ENCODE measurements at places on chromosomes 13 and 19.

DNA sequence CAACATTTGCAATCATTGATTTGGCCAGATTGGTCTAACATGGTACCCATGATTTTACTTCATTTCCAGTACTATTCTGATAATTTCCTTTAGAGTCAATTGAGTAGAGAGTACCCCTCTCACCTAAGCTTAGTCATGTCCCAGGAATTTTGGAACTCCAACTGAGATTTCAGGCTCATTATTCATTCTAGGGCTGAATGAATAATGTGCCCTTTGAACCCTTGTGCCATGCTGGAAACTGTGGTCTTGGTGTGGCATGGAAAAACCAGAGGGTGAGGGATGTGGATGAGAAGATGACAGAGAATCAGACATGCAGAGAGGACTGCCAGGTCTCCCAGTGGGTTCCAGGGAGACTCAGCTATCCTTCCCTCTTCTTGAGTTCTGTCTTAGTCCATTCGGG, 30.2 kb downstream of the ITM2B start:
- no peak for DNase-seq

- DNase-seq: no peak
These were observed 755 bp upstream of the ZNF726 start for GRCh38 chr19:23913931-23914330.

GRCh38 chr13:51820016-51820597, 16.1 kb upstream of the DHRS12 start:
- no peak for DNase-seq

DNA sequence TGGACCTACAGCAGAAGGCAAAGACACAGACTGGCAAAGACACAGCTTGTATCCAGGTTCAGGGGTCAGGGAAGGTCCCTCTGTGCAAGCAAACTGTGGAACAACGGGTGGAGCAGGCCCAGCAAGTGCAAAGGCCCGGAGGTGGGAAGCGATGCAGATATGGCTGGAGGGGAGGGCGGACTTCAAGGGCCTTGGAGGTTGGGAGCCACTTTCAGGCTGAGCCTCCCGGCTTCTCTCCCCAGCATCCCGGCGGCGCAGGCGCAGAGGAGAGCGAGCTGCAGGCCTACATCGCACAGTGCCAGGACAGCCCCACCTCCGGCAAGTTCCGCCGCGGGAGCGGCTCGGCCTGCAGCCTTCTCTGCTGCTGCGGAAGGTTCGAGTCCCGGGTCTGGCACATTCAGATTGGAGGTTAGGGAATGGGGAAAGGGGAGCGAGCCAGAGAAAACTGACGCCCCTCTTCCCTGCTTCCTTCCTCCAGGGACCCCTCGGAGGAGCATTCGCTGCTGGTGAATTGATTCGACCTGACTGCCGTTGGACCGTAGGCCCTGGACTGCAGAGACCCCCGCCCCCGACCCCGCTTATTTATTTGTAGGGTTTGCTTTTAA, 2.1 kb upstream of the PNPLA6 start:
- DNase-seq: no peak

- DNase-seq: no peak
These were observed 38.6 kb upstream of the ITM2B start for GRCh38 chr13:48194379-48194754.

DNA sequence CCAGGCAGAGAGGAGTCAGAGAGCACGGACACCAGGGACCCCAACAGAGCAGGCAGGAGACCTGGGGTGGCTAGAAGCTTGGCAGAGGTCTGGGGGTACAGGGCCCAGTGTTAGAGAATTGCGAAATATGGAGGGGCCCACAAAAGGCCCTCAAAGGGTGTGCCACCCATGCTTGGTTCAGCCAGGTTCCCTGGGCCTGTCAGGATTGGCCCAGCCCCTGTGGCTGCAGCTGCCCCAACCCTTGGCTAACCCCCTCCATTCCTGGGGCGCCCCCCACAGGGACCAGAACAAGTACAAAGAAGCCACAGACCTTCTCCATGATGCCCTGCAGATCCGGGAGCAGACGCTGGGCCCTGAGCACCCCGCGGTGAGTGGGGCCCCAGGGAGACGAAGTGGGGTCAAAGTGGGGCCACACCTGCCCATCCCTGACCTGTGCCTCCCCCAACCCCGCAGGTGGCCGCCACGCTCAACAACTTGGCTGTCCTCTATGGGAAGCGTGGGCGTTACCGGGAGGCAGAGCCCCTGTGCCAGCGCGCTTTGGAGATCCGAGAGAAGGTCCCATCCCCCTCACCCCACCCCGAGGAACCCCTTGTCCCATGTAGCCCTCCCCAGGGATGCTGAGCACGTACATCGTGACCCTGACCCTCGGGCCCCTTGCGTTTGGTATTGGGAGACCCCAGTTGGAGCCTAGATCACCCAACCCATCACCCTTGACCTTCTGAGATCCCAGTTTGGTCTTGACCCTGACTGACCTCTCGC, 8.0 kb downstream of the KLC3 start:
- no peak for DNase-seq

All from CD4-positive, alpha-beta T cell treated with Interferon gamma for 1 hour (primary cell).